ENCODE measurements at places on chromosomes 2 and 18.
A peak's percentile ranks its signal among the peaks of the same experiment; 100 is the strongest.

DNA sequence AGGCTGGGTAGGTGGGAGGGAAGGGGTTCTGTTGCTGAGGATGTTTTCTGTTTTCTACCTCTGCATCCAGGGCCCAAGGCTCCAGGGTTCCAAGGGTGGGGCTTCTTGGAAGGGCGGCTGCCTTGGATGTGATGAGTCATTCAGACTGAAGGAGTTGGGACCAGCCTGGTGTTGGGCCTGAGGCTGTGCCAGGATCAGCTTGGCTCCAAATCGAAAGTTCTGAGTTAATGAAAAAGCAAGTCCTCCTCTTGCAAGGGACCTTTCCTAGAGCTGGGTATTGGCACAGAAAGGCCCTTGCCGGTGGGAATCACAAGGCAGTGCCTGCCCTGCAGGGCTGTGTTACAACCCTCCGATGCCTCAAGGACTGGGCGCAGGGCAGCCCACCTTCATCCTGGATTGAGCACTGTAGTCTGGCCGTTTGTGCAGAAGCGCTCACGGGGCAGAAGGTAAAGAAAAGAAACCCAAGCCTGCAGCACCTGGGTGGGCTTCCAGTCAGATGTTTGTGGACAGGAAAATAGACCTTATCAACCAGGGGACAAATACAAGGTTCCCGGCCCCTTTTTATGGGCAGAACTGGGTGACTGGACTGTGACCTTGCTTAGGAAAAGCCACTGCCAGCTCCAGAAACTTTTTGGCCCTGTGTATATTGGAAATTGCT, 52.5 kb upstream of the MCFD2 start:
- DNase-seq = peak; percentile 12

DNA sequence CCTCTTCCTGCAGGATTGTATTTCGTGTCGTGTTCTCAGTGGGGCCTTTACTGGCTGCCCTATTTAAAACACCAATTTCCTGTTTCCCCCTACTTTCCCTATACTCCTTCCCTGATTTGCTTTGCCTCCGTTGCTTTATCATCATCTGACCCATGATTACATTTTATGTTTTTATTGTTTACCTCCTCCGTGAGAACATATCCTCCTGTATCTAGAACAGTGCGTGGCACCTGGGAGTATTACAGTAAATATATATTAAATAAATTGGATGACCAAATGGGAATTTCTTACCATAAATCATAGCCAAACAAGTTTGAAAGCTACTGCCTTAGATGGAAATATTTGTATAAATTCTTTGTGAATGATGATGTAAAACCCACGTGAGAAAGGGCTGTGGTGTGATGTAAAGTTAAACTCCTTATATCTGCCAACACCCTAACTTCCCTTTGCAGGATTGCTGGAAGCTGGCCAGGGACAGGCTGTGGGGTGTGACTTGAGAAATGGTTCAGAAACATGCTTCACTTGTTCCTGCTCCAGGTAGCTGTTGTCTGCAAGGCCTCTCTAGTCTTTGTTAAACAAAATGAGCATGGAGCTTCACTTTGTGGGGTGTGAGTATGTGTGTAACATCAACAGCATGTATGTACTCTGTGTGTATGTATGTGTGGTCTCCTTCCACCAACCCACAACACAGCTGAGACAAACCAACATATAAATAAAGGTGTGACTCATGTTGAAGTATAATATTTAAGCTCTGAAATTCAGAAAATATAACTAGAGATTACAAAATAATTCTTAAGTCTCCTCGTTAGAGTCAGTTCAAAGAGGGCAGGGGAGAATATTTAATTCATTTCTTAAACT, 40.3 kb downstream of the LHCGR start:
- DNase-seq = peak; percentile 73

GRCh38 chr2:58032764-58033080, 13.9 kb upstream of the VRK2 start:
- DNase-seq = no peak

DNA sequence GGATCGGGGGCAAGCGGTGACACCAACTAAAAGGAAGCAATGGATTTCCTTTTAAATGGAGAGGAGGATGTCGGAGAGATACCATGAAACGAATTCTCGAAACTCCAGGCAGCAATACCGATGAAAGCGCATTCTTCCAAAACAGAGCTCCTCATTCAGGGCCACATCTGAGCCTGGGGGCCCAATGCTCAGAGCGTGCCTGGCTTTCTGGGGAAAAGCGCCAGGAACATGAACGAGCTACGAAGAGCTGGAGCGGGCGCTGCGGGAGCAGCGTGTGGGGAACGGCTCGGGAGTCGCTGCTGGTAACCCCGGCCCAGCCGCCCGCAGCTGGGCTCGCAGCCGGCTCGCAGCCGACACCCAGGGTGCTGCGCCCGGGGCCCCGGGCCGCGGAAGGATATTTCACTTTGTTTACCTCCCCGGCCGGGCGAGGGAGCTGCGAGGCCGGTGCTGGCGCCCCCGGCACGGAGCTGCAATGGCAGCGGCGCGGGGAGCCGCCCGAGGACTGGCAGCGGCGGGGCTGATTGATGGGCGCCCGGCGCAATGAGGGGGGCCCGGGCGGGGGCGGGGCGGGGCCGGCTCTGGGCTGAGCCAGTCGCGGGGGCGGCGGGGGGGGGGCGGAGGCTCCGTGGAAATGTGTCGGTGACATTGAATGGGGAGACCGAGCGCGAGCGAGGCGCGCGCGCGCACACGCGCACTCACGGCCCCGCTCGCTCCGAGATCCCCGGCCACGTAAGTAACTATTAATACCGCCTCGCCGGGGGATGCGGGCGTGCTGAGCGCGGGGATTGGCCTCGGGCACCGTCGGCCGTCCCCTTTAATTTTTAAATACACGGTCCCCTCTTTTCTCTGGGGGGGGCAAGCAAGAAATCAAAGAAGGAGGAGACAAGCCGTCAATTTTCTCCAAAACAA, at the start of gene TRIB2:
Gene TRIB2, plus strand, starts transcription at position 655 of the 909 bp plus-strand sequence. CDS start 1,372 bp downstream, outside the sequence.
- peak; percentile 89 for DNase-seq

DNA sequence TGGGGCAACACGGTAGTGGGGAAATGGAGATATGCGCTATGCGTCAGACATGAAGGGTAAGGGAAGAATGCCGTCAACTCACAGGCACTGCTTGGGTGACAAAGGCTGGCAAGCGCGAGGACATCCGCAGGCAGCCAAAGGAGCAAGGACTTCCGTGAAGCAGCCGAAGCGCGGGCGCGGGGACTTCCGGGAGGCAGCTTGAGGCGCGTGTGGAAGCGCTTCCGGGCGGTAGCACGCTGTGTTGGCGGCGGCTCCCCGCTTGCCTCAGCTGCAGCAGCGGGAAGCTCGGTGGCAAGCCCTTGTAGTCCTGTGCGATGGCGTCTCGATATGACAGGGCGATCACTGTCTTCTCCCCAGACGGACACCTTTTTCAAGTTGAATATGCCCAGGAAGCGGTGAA, at the start of gene PSMA8:
Gene PSMA8, plus strand, starts transcription at position 218 of the 400 bp plus-strand sequence. Its CDS starts 97 bp downstream, at position 315.
- DNase-seq = no peak

- DNase-seq = no peak
These were observed 575.6 kb downstream of the CPS1 start for GRCh38 chr2:211132046-211132445.

- no peak for DNase-seq
These were observed 244.6 kb upstream of the HNRNPA3 start for GRCh38 chr2:176967911-176968450.

DNA sequence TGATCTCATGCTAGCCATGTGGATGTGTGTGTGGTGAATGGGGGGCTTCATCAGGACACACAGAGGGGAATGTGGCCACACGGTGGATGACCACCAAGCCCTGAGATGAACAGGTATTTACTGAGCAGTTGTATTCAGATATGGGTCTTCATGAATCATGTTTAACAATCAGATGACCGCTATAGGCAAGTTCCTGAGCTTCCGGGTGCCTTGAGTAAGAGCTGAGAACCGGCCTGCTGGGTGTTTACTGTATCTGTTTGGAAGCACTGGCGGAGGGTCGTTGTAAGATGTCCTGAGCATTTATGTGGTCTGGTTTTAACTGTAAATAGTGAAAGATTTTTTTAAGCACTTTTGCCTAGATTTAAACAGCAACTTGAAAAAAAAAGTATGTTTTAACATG, 43.9 kb downstream of the BOLA3 start:
- DNase-seq = no peak

DNA sequence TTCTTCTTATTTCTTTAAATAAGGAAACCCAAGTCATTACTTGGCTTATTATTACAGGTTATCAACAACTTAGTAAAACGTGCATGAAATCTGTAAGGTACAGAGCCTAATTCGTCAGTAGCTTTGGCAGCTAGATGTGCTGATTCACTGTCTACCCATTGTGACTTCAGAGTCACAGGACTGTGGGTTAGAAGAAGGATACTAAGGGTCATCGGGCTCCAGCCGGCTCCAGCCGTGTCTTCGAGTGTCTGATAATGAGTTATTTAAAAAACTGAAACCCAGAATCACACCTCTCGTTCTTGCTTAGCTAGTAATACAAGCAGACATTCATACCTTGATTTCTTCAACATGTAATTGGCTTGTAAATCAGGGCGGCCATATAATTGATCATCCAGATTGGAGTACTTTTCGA, 170.5 kb downstream of the FMNL2 start:
- DNase-seq = peak; percentile 89

GRCh38 chr2:49831698-49832367, 677.5 kb upstream of the FSHR start:
- no peak for DNase-seq

GRCh38 chr2:180327185-180327584, 320.1 kb upstream of the CWC22 start:
- no peak for DNase-seq

- DNase-seq = no peak
These were observed 103.1 kb downstream of the SH3RF3 start for GRCh38 chr2:109231996-109232705.

DNA sequence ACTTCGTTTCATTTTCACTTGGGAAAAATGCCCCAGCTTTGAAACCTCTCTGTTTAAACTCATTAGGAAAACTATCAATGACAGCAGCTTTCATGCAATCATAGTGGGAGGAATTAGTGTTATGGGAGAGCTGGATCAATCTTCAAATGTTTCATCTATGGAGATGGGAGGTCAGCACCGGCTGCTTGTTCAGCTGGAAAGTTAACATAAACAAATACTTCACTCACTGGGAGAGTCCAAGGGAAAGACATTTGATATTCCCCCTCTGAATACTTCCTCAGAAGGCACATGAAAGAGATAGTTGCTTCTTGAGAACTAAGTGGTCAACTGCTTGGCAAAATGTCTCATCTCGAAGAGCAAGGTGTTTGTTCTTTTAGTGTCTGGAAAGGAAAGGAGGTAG, 7.3 kb downstream of the LYPD1 start:
- DNase-seq = no peak

DNA sequence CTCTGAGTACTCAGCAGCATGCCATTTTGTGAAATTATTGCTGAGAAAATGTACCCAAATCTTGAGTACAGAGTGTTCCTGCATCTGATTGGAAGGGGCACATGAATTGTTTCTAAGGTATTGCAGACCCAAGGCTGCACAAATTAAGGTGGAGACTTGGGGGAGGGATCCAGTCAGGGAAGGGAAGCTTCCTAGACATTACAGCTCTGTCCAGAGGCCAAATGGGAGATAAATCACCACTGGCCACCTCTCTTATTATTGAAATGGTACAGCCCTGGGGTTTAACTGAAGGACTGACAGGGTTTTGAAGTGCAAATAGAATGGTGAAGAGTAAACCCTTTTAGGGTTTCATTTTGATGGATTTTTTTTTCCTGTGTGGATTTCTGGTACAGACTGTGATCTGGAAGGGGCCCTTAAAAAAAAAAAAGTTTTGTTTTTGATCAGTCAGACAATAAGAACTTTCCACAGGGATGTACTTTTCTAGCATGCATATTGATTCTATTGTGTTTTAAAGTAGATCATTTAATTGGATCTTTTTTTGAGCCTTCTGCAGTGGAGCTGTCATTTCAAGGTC, 119.4 kb downstream of the GREB1L start:
- no peak for DNase-seq

DNA sequence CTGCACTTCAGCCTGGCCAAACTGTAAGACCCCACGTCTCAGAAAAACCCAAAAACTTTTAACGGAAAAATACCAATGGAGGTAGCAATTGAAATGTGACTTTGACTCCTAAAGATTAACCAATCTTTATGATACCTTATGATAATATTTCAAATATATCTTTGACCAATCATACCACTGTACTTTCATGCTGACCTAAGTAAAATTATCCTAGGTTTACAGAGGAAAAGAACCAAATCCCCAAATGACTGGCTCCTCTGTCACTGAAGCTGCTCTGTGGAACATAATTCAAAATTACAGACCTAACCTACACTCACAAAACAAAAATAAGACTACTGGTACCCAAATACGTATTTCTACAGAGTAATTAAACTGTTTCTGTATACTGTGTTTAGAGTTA, 7.7 kb upstream of the STPG4 start:
- DNase-seq = no peak

DNA sequence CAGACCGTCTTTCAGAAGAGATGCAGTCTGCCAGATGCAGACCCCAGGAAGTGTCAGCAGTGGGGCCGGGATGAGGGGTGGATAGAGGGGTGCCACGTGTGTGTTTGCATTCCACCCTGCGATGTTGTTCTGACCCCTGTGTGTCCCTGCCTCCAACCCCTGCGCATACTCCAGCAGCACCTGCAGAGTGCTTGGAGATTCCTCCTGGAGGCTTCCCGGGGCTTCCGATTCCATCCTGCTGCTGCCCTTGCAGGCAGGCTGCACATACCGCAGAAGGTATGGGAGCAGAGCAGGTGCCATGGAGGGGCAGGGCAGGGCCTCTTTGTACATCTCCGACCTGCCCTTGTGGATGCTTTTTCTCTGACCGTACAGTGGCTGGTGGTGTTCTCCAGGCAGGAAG, 177.2 kb downstream of the SH3RF3 start:
- DNase-seq = no peak

- DNase-seq = no peak
These were observed 155.7 kb downstream of the CELF4 start for GRCh38 chr18:37409878-37410277.

DNA sequence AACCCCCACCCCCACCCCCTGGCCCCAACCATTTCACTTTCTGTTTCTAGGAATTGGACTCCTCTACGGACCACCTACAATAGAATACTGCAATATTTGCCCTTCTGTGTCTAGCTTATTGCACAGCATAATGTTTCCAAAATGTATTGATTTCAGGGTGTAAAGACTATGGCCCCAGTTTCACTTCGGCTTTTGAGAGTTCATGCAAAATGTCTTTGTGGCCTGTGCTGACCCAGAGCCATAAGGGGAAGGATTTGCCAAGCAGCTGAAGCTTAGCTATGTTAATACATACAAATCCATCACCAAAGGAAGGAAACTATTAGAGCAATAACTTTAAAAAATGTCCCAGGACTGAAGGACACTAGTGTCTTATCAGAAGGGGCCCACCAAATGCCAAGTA, 11.2 kb upstream of the ATP9B start:
- no peak for DNase-seq

DNA sequence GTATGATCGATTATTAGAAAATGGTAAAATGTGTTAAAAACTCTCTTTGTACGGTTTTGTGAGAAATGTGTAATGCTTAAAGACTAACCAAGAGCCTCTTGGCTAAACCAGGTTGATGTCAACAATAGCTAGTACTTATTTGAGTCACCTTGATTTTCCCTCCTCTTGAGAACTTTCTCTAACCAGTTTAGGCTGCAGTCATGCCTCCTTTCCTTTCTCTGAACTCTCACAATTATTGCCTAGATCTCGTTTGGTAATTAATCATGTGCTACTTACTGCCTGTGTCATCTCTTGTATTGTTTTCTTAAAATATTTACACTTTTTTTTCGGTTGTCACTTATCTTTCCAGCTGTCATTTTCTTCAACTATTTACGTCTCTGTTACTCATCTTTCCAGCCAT, 1.1 kb upstream of the EPC2 start:
- DNase-seq = peak; percentile 57

Measured in OCI-M1 (cell line).